ENCODE measurements at places on chromosomes 4 and X. TPM values are rescaled to one million over a fixed set of nuclear protein-coding genes. Genes with fewer than 3 reads are reported as not detected.

The CSN1S1 gene
- total RNA-seq, result not detected

The UGT2B15 gene
- 826 TPM for total RNA-seq

The PKD2 gene
- total RNA-seq, result 38.4 TPM

The ARMCX4 gene
- 12.7 TPM for total RNA-seq

The CCNB3 gene
- 0.78 TPM for total RNA-seq

The LRRC66 gene
- total RNA-seq, result 1.9 TPM

The SPANXN2 gene
- total RNA-seq, result not detected

The PPA2 gene
- total RNA-seq, result 82.0 TPM

The CENPVL1 gene
- 0.17 TPM for total RNA-seq

The HDX gene
- 6.0 TPM for total RNA-seq

The SULT1B1 gene
- total RNA-seq, result 0.75 TPM

The MEPE gene
- total RNA-seq, result not detected

The SPINK2 gene
- 0.63 TPM for total RNA-seq

The CRMP1 gene
- total RNA-seq, result 1.4 TPM

The TLR8 gene
- total RNA-seq, result 1.4 TPM

The SOWAHB gene
- 11.7 TPM for total RNA-seq

The SMIM10L2A gene
- total RNA-seq, result 1.9 TPM

The SPANXB1 gene
- not detected for total RNA-seq

The MAGEA4 gene
- not detected for total RNA-seq

The CT47A7 gene
- not detected for total RNA-seq

The CLDN22 gene
- total RNA-seq, result not detected

The SYNPO2 gene
- total RNA-seq, result 735 TPM

The UGT2B10 gene
- total RNA-seq, result 10.2 TPM

The GABRQ gene
- total RNA-seq, result 0.03 TPM

The BGN gene
- 204 TPM for total RNA-seq

The UBE2K gene
- 56.2 TPM for total RNA-seq

The HPSE gene
- total RNA-seq, result 5.9 TPM

The MUC7 gene
- total RNA-seq, result not detected

The MAGEE1 gene
- 3.6 TPM for total RNA-seq

The MAP3K15 gene
- total RNA-seq, result 0.12 TPM

The PABPC5 gene
- 1.6 TPM for total RNA-seq

The ALB gene
- total RNA-seq, result 83.2 TPM

The H2BW2 gene
- total RNA-seq, result 0.17 TPM

The MAGEB2 gene
- not detected for total RNA-seq

The KLB gene
- not detected for total RNA-seq

The TFE3 gene
- 59.5 TPM for total RNA-seq

The CPE gene
- total RNA-seq, result 39.6 TPM

The VGLL1 gene
- 0.78 TPM for total RNA-seq

The EDNRA gene
- total RNA-seq, result 9.7 TPM

The PCSK1N gene
- 21.3 TPM for total RNA-seq

The AMTN gene
- not detected for total RNA-seq

The MAGEA10 gene
- total RNA-seq, result not detected

The LIMCH1 gene
- total RNA-seq, result 90.3 TPM

The NEIL3 gene
- total RNA-seq, result 0.46 TPM

The CNKSR2 gene
- 0.86 TPM for total RNA-seq

The APLN gene
- total RNA-seq, result 0.20 TPM

The ABCG2 gene
- total RNA-seq, result 3.5 TPM

The TRMT2B gene
- total RNA-seq, result 26.8 TPM

The OCIAD1 gene
- total RNA-seq, result 128 TPM

The PABPC1L2A gene
- not detected for total RNA-seq

The COL4A5 gene
- 98.8 TPM for total RNA-seq

The HAUS3 gene
- 12.0 TPM for total RNA-seq
